Esophagus squamous epithelium (tissue), 5 donors: ENCODE measurements at places on chromosomes 16 and 17.

DNA sequence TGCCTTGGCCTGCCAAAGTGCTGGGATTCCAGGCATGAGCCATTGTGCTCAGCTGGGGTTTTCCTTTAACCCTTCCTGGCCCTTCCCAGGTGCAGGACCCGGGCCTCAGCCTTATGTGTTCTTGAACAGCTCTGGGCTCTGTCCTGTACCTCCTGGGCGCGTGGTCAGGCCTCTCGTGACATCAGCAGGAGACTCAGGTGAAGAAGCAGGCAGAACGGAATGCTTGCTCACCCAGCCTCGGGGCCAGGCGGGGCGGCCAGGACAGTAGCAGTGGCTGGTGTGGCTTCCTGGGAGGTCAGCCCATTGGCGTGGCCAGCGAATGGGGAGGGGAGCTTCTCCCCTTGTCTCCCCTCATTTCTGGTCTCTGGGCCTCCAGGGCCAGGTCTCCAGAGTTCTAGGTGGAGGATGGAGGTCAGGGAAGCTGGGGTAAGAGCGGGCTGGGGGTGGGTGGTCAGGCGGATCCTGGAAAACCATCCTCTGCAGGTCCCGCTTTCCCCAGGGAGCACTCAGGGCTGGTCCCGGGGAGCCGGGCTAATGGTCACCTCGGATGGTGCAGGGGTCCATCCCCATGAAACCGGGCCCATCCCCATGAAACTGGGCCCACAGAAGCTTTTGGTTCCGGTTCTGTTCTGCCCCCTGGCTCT, 281.5 kb downstream of the SEC14L1 start:
- no peak for DNase-seq

GRCh38 chr16:10206215-10206614, 24.0 kb upstream of the GRIN2A start:
- no peak for DNase-seq

- no peak for DNase-seq
Observed at GRCh38 chr16:20325005-20325404, 2.3 kb downstream of the GP2 start.

GRCh38 chr16:87050142-87050541, 267.1 kb downstream of the C16orf95 start:
- DNase-seq, result no peak

DNA sequence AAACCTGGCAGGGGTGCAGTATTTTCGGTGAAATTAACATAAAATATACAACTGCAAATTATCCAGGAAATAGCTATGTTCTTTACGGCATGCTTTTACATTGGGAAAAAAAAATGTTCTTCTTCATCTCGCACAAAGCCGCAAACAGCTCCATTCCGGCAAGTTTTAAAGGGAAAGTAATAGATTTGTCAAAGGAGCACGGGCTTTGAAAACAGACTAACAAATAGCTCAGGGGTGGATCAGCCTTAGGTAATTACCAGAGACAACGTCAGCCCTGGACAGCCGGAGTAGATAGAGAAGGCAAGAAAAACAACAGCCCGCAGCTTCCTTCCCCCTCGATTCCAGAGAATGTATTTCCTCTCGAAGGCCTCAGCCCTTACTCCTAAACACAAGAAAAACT, 222.5 kb downstream of the C16orf78 start:
- DNase-seq, result no peak

DNA sequence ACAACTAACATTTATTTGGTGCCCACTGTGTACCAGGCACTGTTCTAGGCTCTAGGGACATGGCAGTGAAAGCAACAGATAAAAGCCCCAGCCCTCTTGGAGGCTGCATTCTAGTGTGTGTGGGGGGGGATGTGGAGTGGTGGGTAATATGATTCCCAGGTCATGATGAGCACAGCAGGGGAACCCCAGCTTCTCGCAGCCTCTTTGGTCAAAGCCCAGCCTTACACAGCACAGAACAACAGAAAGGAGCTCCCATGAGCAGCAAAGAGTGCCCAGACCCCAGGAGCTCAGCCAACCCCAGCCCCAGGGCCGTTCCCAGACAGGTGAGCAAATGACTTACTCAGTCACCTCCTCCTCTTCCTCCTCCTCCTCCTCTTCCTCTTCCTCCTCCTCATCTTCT, 21.9 kb downstream of the CNGB1 start:
- no peak for DNase-seq

DNA sequence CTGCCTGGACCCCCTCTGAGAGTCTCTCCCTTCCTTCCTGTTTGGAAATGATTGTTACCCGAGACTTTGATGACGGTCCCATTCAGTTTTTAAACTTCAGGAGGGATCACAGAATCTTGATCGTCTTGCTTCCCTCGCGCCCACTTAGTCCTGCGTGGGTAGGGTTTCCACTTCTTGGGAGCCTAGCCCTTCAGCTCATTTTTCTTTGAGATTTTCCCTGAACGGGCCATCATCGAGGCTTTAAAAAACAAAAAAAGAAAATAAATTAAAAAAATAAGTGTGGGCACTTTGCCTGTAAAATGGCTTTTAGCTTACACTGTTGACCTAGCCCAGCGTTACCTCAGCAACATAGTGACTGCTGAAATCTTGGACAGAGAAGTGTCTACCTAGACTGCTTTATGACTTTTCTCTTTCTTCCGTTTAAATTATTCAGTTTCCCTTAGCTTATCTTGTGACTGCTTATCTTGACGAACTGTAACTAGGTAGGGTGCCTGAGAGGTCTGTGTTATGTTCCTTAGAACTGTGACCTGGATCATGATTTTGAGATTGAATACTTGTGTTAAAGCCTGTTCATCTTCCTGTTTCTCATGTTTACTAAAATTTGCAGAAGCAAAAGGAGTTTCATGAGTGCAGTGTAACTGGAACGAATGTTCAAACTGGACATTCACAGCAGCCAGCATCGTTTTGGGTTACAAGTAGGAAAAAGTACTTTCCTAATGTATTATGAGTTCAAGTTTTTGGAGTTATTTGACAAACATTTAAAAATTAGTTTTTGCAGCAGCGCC, 874 bp downstream of the WWP2 start:
- no peak for DNase-seq

DNA sequence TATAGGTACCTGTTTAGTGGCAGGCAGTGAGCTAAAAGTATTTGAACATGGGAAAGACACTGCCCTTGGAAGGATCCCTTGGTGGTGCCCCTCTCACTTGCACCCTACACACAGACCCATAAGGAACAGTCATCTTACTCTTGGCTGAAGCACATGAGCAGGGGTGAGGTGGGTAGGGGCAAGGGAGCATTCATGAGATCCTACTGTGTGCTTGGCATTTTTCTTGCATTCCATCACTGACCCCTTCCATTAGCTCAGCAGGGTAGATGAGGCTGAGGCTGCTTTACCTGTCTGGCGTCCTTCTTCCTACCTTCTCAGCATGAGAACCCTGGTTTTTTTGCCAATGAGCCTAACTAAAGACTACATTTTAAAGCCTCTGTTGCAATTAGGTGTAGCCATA, 48.3 kb downstream of the CCT6B start:
- no peak for DNase-seq

DNA sequence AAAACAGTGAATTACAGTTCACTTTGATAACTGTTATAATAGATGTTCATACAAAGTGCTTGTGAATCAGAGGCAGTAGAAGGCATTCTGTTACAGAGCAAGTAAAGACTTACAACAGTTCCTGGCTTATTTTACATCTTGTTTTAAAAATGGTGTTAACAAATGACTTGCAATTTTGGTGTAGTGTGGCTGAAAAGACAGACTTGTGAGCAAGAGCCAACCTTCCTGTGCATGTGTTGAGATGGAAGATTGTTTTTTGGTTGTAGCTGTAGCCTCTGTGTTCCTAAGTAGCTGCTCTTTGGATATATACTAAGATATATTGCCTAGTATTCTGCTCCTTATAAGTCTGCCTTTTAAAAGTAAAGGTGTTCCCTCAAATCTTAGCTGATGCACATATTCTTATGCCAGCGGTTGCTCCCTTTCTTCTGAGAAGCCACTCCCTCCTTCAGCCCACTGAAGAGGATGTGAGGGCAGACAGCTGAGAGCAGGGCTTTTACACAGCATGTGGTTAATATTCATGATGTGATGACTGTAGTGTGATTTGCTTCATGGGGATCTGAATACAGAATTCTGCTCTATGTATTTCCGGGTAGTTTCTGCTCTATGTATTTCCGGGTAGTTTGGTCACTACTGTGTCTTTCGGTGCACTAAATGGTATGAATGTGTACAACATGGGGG, 182.3 kb downstream of the PHKB start:
- DNase-seq, result no peak

GRCh38 chr17:69066482-69066881, 5.8 kb upstream of the ABCA9 start:
- no peak for DNase-seq

DNA sequence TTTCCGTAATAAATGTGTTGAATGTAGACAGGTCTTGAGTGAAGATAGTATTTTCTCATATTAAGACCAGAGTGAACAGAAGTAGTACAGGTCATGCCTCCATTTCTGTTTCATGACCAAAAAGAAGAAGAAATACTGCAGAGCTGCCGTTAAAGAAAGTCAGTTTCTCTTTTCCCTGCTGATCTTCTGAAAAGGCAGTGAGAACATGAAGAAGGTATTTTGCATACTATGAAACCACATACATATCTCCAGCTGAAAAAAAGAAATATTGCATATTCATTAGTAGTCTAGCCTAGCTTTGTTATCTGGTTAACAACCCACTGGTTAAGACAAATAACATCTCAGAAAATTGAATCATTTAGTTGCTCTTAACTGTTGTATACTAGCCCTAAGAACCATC, 138.4 kb downstream of the PHKB start:
- no peak for DNase-seq

GRCh38 chr17:47959825-47960655, 2.4 kb upstream of the PRR15L start:
- DNase-seq, result no peak

DNA sequence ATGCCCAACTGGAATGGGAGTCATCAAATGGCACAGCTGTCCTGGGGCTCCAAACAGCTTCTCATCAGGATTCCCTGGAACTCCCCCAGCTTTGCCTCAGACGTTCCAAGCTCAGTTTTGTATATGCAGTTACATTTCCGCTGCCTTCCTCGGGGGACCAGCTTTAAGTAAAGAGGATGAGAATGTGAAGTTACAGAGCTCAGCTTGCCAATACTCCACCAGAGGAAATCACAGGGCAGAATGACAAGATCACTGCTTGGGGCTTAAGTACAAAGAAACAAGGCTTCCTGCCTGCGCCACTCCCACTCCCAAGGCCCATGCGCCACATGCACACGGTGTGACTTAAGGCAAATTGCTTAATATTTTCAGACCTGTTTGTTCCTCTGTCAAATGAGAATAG, 272.4 kb upstream of the CDH11 start:
- DNase-seq, result no peak

DNA sequence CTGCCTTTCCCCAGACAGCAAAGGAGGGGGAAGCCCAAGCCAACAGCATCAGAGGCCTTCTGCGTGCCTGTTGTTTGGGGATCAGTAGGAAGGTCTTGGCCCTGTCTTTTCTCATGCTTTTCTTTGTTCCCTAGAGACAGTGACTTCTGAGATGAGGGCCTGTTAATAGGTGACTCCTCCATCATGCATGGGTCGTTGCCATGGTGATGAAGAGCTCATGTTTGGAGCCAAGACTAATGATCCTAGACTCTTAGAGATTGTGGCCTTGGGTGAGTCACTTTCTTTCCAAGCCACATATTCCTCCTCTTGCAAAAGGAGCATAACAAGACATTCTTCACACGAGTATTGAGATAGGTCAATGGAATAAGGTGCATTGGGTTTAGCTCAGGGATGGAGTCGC, 201.1 kb upstream of the ASIC2 start:
- no peak for DNase-seq
